Activated T-cell treated with anti-CD3 and anti-CD28 coated beads, Interleukin-2, amount 50 U/mL, for 72 hours (primary cell): ENCODE measurements at places on chromosomes 3 and 15. TPM values are rescaled to one million over a fixed set of nuclear protein-coding genes. Genes with fewer than 3 reads are reported as not detected.

Gene CCR8
- 1.7 TPM for total RNA-seq

Gene XCR1
- total RNA-seq, result not detected

Gene ADAMTS7
- 0.39 TPM for total RNA-seq

Gene ST8SIA2
- not detected for total RNA-seq

Gene ABI3BP
- total RNA-seq, result not detected

GRCh38 chr15:39404767-39405181 is 176.1 kb upstream of the THBS1 start:
- H3K27me3 ChIP-seq, result no peaks in the 10 kb centered on the region
- no peaks in the 10 kb centered on the region for H3K4me1 ChIP-seq
- no peak for DNase-seq
- no peak overlapping the region for H3K27ac ChIP-seq

GRCh38 chr15:39663704-39664250 is 82.9 kb downstream of the THBS1 start:
- no peak for DNase-seq
- no peak overlapping the region for H3K4me3 ChIP-seq
- no peak overlapping the region for H3K27ac ChIP-seq
- H3K4me1 ChIP-seq, result no peaks in the 10 kb centered on the region
- H3K36me3 ChIP-seq, result no peaks in the 10 kb centered on the region

GRCh38 chr3:34357461-34357860 is 559.0 kb downstream of the PDCD6IP start:
- H3K27me3 ChIP-seq, result no peaks in the 10 kb centered on the region
- no peak for DNase-seq
- peaks cover 8% of the 10 kb centered on the region for H3K4me1 ChIP-seq
- H3K27ac ChIP-seq, result no peak overlapping the region

DNA sequence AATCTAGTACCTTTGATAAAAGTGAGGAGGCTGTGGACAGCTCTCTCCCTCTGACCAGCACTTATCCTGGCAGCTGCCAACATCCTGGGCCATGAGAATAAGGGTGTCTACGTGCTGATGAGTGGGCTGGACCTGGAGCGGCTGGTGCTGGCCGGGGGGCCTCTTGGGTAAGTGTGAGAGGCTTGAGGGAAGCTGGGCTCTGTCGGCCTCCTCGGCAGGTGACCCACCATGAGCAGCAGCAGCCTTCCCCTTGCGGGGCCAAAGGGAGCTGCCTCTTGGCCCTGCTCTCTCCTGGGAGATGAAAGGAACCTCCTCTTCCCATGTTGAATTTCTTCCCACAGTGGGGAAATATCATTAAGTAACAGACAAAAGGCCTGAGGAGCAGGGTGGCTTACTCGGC is 9.2 kb downstream of the IVD start:
- H3K36me3 ChIP-seq, result peaks cover 12% of the 10 kb centered on the region
- no peak overlapping the region for H3K27ac ChIP-seq
- no peaks in the 10 kb centered on the region for H3K4me1 ChIP-seq
- DNase-seq, result no peak
- no peaks in the 10 kb centered on the region for H3K27me3 ChIP-seq

DNA sequence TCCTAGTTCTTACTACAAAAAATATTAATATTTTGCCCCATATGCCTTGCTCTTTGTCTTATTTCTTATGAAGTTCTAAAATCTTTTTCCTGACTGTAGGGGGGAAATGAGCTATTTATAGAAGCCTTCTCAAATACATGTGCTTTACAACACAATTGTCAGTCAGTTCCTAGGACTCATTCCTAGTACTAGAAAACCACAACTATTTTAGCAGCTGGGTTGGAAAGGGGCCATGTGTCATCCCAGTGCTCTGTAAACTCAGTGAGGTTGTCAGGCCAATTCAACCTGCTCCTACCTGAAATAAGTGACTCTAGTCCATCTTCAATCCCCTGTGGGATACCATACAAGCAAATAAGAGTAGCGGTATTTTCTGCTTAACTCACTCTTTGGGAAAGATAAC is 153.8 kb downstream of the ULK4 start:
- DNase-seq, result no peak
- H3K27me3 ChIP-seq, result no peaks in the 10 kb centered on the region
- H3K36me3 ChIP-seq, result no peaks in the 10 kb centered on the region
- no peaks in the 10 kb centered on the region for H3K4me1 ChIP-seq
- H3K4me3 ChIP-seq, result no peak overlapping the region

GRCh38 chr3:9091486-9092235 is 128.4 kb upstream of the RAD18 start:
- no peak overlapping the region for H3K27ac ChIP-seq
- no peak overlapping the region for H3K4me3 ChIP-seq
- H3K36me3 ChIP-seq, result no peaks in the 10 kb centered on the region
- no peaks in the 10 kb centered on the region for H3K27me3 ChIP-seq

DNA sequence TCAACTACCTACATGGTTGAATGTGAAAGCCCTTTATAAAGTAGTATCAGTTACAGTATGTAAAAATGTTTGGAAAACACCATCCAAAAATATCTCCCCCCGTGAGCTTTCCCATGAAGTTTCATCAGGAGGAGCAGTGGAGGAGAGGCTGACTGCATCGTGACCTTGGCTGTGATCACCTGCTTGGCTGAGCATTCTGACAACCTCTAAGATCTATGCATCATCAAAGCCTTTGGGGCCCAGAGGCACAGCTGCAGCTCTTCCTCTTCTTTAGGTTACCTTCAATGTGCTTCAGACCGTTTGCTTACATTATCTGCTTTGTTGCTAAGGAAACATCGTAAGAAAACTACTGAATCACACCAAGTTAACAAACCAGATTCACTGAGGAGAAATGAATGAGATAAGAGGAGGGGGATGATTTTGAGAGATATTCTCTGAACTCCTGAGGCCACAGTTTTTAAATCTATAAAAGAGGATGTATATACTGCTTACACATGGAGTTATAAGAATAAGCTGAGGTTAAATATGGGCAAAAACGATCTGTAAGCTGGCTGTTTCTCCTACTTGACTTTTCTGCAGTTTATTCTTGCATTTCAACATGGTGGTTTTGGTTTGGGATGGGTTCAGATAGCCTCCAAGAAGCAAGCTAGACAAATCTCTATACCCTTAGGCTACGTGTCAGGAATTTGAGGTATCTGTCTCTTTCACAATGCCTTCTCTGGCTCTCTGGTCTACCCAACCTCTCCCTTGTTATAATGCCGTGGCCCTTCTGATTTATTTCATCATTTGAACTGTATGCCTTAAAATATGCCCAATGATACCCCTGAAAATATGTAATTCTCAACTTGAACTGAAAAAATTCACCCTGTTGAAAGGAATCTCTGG is 4.0 kb downstream of the GCSAM start:
- H3K27me3 ChIP-seq, result no peaks in the 10 kb centered on the region
- peak overlapping the region; percentile 20 for H3K27ac ChIP-seq
- H3K36me3 ChIP-seq, result peaks cover 4% of the 10 kb centered on the region
- peaks cover 82% of the 10 kb centered on the region for H3K4me1 ChIP-seq
- DNase-seq, result peak; percentile 57

- no peak overlapping the region for H3K27ac ChIP-seq
- H3K27me3 ChIP-seq, result peaks cover 16% of the 10 kb centered on the region
- H3K4me1 ChIP-seq, result peaks cover 6% of the 10 kb centered on the region
- DNase-seq, result no peak
- H3K4me3 ChIP-seq, result peak overlapping the region; percentile 39
These were observed 672 bp upstream of the KY start for GRCh38 chr3:134651347-134652041.

- H3K27ac ChIP-seq, result no peak overlapping the region
- H3K27me3 ChIP-seq, result peaks cover 22% of the 10 kb centered on the region
- H3K4me3 ChIP-seq, result no peak overlapping the region
- no peaks in the 10 kb centered on the region for H3K36me3 ChIP-seq
- no peaks in the 10 kb centered on the region for H3K4me1 ChIP-seq
- no peak for DNase-seq
These were observed 19.0 kb upstream of the GHSR start for GRCh38 chr3:172467170-172467824.

DNA sequence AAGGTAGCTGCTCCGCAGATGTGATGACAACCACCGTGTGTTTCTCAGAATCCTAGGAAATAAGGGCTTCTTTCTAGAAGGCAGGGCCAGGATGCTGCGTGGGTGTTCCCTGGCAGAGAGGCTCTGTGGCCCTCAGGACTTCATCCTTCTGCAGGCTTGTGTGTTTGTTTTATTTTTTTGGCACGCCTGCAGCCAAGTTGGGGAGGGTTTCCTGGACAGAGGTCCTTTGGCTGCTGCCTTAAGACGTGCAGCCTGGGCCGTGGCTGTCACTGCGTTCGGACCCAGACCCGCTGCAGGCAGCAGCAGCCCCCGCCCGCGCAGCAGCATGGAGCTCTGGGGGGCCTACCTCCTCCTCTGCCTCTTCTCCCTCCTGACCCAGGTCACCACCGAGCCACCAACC is at the start of gene CLEC3B:
TSS of gene CLEC3B (plus strand) at position 266 of the 400 bp plus-strand sequence. CDS start at position 326, 60 bp downstream.
- H3K27me3 ChIP-seq, result no peaks in the 10 kb centered on the region
- H3K36me3 ChIP-seq, result no peaks in the 10 kb centered on the region
- H3K4me1 ChIP-seq, result peaks cover 4% of the 10 kb centered on the region

GRCh38 chr3:71384388-71384787 is 199.1 kb downstream of the FOXP1 start:
- H3K27ac ChIP-seq, result peak overlapping the region; percentile 90
- DNase-seq, result no peak
- peaks cover 91% of the 10 kb centered on the region for H3K4me1 ChIP-seq
- H3K27me3 ChIP-seq, result no peaks in the 10 kb centered on the region

DNA sequence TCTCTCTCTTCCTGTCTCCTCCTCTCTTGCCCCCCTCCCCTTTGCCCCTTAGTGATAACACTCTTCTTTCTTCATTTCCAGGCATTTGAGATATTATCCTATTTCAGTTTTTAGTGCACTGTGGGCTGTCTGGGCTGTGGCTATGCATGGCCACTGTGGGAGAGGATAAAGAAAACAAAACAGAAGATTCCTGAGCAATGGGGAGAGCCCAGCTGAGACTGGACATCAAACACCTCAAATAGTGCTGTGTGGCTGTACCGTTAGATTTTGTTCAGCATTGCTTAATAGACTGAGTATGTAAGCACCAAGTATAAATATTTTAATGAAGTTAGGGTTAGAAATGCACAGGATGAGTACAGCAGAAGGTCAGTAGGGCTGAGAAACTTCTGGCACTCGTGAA is 7.9 kb upstream of the GBE1 start:
- H3K27ac ChIP-seq, result no peak overlapping the region
- H3K36me3 ChIP-seq, result no peaks in the 10 kb centered on the region
- no peaks in the 10 kb centered on the region for H3K4me1 ChIP-seq
- no peak for DNase-seq

DNA sequence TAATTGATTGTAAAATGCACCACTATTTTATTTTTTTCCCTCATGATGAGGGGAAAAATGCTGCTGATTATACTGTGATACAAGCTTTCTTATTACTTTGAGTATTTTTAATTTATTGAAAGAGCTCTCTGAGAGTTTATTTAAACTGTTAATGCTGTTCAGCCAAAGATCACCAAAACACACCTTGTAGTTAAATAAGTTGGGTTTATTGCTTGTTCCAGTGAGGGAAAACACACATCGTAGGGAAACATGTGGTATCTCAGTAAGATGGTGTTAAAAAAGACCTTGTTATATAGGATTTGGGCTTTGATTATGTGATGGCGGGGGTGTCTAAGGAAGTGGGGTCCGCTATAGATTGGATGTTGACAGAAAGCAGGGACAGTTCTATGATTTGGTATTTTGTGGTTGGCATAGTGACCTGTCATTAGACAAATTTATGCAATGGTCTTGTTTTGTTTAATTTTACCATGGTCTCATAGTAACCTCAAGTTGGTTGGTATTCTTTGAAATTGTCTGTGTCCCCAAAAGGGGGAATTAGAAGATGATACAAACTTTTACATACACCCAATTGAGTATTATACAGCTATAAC is 11.1 kb downstream of the HACD3 start:
- H3K27me3 ChIP-seq, result no peaks in the 10 kb centered on the region
- H3K4me1 ChIP-seq, result peaks cover 19% of the 10 kb centered on the region
- no peak for DNase-seq
- peaks cover 2% of the 10 kb centered on the region for H3K36me3 ChIP-seq

DNA sequence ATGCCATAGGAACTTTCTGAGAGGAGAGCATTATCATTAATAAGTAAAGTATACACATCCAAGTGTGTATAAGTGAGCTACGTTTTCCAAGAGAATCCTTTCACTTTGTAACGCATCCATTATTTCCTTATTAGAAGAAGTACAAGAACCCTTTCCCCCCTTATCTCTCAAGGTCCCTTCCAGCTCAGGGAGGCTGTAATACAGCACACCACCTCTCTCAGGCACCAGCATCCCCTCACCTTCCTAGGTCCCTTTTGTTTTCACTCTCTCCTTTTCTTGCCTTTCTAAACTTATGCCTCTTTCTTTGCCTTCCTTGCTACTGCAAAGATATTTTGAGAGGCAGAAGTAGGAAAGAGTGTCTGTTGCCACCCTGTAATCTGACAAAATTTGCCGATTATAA is 446.0 kb downstream of the GRM7 start:
- H3K4me1 ChIP-seq, result no peaks in the 10 kb centered on the region
- H3K27ac ChIP-seq, result no peak overlapping the region
- DNase-seq, result no peak
- no peak overlapping the region for H3K4me3 ChIP-seq
- H3K27me3 ChIP-seq, result no peaks in the 10 kb centered on the region
- H3K36me3 ChIP-seq, result no peaks in the 10 kb centered on the region

GRCh38 chr3:161695811-161696210 is 199.2 kb downstream of the OTOL1 start:
- H3K4me1 ChIP-seq, result no peaks in the 10 kb centered on the region
- H3K4me3 ChIP-seq, result no peak overlapping the region
- no peaks in the 10 kb centered on the region for H3K36me3 ChIP-seq
- DNase-seq, result no peak
- no peaks in the 10 kb centered on the region for H3K27me3 ChIP-seq
- no peak overlapping the region for H3K27ac ChIP-seq
